ENCODE measurements at places on chromosomes 6 and 20. TPM values are rescaled to one million over a fixed set of nuclear protein-coding genes. Genes with fewer than 3 reads are reported as not detected.

The SFTA2 gene
- total RNA-seq = not detected

The PPP2R5D gene
- 42.3 TPM for total RNA-seq

The ZSCAN23 gene
- total RNA-seq = 2.5 TPM

The IL17A gene
- not detected for total RNA-seq

All from articular chondrocyte of knee joint (primary cell).